ENCODE measurements at places on chromosomes 7 and 10.
A peak's percentile ranks its signal among the peaks of the same experiment; 100 is the strongest.

DNA sequence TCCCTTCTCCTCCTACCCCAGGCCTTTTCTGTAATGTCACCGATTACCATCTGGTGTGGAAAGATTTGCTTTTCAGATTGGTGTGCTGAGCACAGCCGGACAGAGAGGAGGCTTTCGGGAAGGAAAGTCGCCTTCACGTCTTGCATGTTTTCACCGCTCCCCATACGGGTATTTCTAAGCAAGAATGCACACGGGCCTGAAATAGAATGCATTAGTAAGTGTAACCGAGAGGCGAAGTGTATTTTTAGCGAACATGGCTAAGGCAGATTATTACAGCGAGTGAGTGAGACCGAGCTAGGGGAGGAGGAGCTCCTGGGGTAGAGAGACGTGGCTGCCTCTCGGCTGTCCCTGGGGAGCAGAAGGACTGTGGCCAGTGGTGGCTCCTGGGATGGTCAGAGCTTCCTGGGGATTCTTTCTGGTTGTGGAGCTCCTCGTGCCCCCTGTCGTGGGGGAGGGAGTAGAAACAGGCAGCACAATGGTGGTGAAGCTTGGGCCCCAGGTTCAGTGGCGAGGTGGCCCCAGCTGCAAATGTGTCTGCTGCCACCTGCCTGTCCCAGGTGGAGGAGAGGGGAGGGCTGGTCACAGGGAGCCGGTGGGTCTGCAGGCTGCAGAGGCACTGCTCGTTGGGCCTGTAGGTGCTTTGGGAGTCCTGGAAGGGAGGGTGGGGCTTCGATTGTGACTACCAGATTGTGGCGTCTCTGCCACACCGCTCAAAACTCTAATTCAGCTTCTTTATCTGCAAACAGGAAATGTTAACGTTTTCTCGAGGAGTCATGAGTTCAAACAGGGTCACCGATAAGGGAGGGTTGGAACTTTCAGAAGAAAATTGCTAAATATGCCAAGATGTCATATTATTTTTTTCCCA lies 135.8 kb downstream of the CAMK1D start:
- DNase-seq: peak; percentile 40

GRCh38 chr10:58723186-58723585 lies 210.5 kb downstream of the BICC1 start:
- DNase-seq: no peak

DNA sequence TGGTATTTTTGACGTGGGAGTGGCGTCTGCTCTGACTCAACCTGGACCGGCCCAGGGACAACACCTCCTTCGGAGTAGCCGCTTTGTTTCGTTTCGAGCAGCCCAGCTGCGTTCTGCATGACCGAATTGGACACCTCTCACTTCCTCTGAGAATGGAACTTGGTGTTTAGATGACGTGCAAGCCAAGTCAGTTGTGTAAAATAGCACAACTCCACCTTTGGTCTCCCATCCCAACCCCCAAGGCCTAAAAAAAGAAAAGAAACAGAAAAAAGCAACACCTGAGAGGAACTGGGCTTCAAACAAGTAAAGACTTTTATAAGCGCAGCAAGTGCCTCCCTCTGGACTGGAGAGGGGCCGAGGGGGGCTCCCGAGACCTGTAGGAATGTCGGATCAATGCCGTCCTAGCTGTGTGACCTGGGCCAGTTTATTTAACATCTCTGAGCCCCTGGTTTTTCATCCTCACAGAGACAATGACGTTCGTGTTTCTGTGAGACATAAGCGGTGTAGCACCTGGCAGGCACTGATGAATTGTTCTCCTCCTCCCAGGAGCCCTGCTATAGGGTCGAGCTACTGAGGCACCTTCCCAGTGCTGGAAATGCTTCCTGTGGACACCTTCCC lies 52.0 kb upstream of the SMNDC1 start:
- DNase-seq: no peak

GRCh38 chr7:117083648-117084047 lies 130.3 kb downstream of the ST7 start:
- DNase-seq: peak; percentile 47

- DNase-seq: no peak
Observed at GRCh38 chr7:37508118-37508517, 59.5 kb upstream of the ELMO1 start.

DNA sequence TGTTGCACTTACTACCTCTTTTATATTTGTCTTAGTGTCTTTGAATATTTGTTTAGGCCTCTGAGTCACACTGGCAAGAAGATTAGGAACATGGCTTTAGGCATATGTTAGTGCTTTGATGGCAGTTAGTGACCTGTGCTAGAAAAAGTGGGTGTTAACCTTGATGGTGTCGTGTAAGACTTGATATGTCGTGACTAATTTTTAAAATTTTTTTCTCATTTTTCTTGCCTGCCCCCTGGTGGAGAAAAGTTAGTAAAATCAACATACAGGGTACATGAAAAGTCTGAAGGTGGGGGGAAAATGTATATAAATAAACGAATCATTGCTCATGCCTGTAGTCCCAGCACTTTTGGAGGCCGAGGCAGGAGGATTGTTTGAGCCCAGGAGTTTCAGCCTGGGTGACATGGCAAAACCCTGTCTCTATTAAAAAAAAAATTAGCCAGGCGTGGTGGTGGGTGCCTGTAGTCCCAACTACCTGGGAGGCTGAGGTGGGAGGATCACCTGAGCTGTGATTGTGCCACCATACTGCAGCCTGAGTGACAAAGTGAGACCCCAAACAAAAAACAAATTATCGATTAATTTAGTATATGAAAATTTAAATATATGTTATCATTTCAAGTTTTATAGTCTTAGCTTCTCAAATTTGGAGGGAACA lies 44.6 kb downstream of the TAX1BP1 start:
- DNase-seq: peak; percentile 85

- peak; percentile 90 for DNase-seq
Observed at GRCh38 chr7:29177963-29178600, 16.5 kb upstream of the CHN2 start.

DNA sequence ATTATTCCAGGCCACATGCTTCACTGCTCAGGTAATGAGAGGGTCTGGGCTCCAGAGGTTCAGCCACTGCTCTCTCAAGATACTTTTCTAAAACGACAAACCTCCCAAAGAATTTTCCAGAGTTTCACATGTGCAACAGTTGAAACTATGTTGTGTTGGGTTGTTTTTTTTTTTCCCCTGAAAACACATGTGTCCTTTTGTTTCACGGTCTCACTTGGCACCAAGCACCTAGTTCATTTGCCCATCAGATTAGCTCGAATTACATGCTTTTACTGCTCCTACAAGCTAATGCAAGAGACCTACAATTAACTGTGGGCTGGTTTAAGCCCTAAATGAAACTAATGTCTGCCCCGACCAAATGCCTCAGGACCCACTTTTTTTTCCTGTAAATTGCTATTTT lies 313.3 kb downstream of the FGFR2 start:
- DNase-seq: no peak

DNA sequence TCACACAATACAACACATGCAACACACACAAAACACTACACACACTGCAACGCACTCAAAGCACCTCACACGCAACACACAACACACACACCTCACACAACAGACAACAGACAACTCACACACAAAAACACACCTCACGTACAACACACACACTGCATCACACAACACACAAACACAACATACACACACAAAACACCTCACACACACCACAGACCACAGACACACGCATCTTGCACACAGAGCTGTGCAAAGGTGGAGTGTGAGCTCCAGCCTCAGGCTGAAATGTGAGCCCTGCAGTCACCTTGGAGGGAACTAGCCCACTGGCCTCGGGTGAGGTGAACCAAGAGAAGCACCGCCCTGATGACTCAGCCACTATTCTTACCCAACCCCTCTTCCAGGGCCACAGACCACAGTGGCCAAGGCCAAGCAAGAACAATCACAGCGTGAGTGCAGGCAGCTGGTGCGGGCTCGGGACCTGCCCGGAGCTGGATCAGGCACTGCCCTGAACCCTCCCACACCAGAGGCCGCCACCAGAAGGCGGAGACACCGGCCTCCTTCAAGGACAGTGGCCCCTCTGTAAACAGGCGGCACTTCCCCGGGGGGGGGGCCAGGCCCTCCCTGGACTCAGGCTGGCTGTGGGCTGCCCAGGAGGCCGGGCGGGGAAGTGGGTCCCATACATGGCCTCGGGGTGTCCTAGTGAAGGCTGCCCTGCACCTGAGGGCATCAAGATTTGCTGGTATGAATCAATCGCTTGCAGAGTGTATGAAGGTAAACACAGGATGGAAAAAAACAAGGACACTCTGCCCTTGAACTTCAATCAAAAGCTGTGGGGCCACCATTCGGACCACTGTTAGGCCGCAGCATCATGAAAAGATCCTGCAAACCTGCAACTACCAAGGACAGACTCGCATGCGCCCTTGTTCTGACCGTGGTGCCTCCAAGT lies 106.7 kb downstream of the TNS3 start:
- DNase-seq: peak; percentile 98

- DNase-seq: no peak
Observed at GRCh38 chr7:150715738-150716137, 675 bp upstream of the GIMAP1 start.

DNA sequence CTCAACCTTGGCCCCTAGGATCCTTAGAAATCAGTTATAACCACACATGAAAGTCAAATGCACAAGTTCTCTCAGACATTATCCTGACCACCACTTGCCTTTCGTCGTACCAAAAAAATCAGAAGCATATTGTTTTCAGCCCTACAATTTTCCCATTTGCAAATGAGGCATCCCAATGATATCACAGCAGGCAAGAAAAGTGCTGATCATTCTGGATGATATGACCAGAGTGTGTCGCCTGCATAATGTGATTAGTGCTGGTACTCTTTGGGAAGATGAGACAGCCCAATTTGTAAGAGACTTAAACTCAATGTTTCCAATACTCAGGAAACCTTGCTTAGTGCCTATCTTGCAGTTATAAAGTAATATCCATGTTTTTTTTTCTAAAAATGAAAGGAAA lies 168.0 kb downstream of the SORCS1 start:
- no peak for DNase-seq

DNA sequence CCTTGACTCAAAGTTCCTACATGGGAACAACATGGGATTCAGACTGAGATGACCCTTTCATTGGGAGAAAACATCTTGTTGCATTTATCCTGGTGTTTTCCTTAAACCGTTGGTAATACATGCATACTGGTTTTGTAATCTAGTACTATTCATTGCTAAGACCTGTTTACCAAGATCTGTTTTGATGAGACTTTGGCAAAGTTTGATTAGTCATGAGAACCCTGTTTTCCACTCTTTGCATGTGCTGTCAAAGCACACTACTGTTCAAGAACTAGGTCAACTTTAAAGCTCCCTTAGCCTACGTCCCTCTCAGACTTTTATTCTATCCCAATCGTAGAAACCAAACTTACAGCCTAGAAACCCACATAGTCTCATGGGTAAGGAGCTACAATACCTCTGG lies 650.9 kb downstream of the GATA3 start:
- DNase-seq: no peak

Measured in common myeloid progenitor, CD34-positive (primary cell).